ENCODE measurements at places on chromosomes 3 and 15.

DNA sequence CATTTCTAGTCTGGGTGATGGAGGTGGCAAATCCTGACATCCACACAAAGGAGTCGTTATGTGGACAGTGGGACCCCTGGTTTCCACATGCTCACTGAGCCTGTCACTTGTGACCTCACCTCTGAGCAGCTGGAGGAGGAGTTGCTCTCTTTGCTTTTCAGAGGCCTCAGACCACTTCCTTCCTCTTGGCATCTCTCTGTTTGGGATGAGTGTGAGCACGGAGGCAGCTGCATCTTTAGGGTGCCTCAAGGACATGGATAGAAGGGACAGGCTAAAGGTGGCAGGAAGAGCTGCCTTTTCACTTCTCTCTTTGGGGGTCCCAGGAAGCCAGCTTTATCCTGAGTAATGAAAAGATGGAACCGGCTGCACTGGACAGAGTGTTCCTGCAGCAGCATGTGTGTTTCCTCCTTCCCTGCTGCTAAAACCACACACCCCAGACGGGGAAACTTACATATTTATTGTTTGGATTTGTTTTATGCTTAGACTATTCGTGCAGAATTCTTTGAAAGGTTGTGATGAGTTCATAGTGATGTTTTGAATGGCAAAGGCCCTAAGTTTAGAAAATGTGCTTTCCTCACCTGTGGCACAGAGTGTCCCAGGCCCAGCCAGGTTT, 31.8 kb downstream of the GPR171 start:
- no peak for DNase-seq

- no peak for DNase-seq
Observed at GRCh38 chr15:68524753-68525584, 53.8 kb upstream of the CORO2B start.

GRCh38 chr3:195149292-195150030, 121.5 kb downstream of the XXYLT1 start:
- DNase-seq, result no peak

GRCh38 chr3:174325171-174325570, 534.0 kb upstream of the NAALADL2 start:
- DNase-seq, result no peak

GRCh38 chr3:100400419-100400779, 490 bp downstream of the TOMM70 start:
- no peak for DNase-seq

DNA sequence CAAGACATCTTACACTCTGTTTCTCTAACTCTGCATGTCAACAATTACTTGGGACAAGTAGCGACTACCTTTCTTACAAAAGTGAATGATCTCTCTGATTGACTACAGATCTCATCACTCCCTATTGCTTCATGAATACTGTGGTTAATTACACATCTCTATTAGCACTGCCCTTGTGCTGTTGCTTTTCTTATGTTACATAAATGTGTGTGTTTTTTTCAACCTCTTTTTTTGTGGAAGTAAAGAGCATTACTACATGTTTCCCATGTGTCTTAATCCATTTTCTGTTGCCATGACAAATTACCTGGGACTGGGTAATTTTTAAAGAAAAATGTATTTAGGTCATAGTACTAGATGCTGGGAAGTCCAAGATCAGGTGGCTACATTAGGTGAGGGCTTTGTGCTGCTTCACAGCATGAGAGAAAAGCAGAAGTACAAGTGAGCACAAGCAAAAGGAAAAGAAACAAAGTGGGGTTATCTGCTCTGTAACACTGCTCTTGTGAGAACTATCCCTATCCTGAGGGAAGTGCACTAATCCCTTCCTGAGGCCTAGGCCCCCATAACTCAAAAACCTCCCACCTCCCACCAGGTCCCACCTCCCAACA, 298.2 kb upstream of the SATB1 start:
- DNase-seq, result no peak

GRCh38 chr15:79815468-79815867, 81.3 kb downstream of the MTHFS start:
- no peak for DNase-seq

Data from nucleus accumbens (tissue), 56 donors.